ENCODE measurements at places on chromosomes 7 and 10.
A peak's percentile ranks its signal among the peaks of the same experiment; 100 is the strongest.

GRCh38 chr7:156662277-156662676 is 21.7 kb downstream of the RNF32 start:
- no peak for DNase-seq

DNA sequence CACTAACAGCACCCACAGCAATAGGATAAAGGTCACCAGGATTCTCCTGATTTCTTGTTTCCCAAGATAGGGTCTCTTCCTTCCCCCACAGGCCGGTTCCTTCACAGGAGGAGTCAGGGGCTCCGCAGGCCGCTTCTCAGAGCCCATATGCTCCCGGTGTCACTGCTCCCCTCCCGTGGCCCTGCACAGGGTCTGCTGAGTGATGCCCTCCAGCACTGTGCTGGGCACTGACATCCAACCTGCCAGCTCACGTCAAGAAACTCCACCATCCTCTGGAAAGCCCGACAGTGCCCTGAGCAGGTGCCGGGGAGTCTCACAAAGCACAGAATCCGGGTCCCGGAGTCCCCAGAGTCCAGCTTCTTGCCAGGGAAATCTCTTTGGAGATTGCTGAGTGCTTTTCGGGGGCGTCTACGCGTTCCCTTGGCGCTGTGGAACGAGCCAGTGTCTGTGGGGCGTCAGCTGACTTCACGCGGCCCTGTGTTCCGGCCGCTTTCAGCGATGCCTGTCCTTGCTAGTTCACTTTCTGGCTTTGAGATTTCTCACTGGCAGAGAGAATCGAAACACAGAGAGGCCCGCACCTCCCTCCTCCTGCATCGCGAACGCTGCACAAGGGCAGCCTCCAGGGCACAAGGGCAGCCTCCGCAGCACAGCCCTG is 567.5 kb downstream of the DNAJB6 start:
- DNase-seq, result no peak

DNA sequence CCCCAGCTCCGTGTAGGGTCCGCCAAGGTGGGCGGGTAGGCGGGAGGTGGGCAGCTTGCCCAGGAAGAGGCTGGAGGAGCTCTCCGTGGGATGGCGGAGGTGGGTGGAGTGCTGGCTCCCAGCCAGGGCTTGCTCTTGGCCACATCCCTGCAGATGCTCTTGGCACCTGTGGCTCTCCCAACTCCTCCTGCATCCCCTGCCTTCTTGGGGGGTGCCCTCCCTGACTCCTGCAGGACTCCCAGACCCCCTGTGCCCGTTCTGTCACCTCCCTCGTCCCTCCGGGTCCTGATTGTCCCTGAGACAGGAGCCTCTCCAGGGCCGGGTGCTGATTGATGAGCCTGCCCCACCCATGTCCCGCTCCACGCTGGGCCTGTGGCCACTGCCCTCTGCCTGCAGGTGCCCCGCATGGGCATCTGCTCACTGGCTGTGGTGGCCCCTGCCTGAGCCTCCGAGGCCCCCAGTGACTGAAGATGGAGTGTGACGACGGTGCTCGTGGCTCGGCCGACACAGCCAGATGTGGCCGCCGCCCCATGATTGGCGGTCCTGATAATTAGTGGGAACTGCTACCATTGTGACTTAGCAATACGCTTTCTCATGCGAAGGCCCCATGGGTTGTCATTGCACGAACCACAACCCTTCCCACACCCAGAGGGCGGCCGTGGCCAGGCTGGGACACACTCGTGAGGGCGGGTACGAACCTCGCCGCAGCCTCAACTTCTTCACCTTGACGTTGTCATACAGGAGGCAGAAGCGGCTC is 23.6 kb downstream of the CFAP46 start:
- no peak for DNase-seq

DNA sequence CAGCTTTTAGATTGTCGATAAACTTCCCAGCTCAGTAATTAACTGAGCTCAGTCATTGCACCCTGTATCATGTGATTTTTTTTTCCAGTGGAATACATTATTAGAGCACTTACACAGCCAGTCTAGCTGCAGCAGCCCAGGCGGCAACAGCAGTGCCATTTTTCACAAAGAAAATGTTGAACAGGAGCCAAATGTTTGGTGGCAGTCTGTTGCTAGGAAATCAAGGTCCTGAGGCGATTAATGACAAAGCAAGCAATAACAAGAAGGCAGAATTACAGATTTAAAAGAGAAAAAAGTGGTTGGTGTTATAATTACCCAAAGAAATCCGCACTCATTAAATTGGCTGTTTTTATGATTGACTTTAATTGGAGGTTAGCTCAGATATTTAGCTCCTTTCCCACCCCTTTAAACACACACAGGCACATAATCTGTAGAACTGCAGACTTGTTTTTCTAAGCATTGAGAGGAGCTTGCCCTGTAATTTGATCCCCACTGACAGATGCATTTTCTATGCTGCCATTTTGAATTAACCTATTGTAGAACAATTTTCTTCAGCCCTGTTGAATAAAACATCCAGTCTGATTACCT is 267.4 kb downstream of the ADK start:
- no peak for DNase-seq

DNA sequence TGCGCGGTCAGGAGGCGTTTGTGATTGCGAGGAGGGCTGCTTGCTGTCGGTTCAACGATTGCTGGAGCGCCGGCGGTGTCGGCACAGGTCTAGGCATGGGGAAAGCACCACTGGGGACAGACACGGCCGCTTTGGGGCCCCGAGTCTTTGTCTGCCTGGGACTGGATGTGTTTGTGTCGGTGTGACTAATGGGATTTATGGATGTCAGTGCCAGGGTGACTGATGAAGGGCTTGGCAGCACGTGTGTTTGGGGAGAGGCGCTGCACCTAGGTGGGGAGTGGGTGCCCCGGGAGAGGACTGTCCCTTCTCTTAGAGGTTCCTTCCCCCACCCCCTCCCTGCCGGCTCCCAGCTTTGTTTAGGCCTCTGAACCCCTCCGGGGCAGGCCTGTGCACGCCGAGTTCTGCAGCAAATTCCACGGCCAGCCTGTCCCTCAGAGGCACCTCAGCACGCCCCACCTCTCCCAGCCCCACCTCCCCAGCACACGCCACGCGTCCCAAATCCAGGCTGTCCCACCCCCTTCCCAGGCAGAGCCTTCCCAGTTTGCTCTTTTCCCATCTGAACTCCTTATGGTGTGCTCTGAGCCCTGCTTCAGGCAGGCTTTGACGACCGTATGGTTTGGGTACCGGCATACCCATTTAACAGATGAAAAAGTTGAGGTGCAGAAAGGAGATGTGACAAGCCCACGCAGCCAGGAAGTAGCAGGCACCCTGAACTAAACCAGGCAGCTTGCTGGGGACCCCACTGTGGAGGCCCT is 6.4 kb upstream of the TNRC18 start:
- DNase-seq, result no peak

GRCh38 chr7:157889480-157889879 is 552.7 kb downstream of the DNAJB6 start:
- DNase-seq, result no peak

GRCh38 chr10:78600121-78600665 is 468.6 kb upstream of the ZMIZ1 start:
- DNase-seq, result peak; percentile 53

- no peak for DNase-seq
Measured at GRCh38 chr10:76902949-76903348, 734.7 kb downstream of the KCNMA1 start.

GRCh38 chr10:20877986-20878983 is 18.8 kb downstream of the NEBL start:
- no peak for DNase-seq

- peak; percentile 45 for DNase-seq
Measured at GRCh38 chr7:58086871-58087535, 637.0 kb downstream of the ZNF716 start.

DNA sequence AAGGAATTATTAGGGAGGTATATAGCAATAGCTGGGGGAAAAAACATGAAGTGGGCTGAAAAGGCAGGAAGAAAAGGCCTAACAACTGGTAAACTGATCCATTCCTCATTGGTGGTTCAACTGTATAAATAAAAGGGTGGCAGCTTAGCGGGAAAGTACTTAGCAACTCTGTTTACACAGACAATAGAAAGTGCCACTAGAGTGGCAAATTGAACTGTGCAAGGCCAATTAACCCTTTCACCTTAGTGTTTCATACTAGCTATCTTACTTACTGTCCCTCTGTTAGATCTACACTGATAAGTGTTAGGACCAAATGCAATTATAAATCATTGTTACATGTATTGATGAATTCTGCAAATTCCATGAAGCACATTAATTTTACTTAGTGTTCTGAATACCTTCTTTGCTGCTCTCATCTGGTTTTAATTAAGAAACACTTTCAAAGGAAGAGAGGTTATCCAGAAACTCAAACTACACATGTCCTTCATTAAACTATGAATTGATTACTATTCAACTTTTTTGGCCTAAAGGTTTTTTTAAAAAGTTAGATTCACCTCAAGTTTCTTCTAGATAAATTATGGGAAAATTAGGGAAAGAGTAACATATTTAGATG is 28.0 kb downstream of the DNAJC1 start:
- DNase-seq, result no peak

DNA sequence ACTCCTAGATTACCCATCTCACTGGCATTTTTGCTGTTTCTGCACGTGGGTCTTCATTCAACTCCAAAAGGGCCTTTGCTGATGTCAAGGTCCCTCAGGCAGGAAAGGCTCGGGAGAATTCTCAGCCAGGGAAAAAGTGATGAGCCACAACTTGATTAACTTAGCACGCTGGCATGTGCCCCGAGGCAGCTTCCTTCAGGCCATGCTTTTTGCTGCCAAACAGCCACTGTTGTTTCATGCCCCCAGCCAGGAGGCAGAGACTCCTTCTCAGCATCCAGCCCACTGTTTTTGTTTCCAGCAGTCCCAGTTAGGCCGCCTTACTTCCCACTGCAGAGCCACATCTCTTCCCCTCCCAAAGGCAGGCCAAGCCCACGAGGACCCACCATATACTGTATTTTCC is 266.5 kb upstream of the YAE1 start:
- no peak for DNase-seq

GRCh38 chr7:1290026-1290678 is 57.5 kb downstream of the UNCX start:
- DNase-seq, result no peak

GRCh38 chr10:66917104-66917503 is 8.7 kb upstream of the LRRTM3 start:
- no peak for DNase-seq

- no peak for DNase-seq
Measured at GRCh38 chr10:78424723-78425122, 391.1 kb downstream of the RPS24 start.

DNA sequence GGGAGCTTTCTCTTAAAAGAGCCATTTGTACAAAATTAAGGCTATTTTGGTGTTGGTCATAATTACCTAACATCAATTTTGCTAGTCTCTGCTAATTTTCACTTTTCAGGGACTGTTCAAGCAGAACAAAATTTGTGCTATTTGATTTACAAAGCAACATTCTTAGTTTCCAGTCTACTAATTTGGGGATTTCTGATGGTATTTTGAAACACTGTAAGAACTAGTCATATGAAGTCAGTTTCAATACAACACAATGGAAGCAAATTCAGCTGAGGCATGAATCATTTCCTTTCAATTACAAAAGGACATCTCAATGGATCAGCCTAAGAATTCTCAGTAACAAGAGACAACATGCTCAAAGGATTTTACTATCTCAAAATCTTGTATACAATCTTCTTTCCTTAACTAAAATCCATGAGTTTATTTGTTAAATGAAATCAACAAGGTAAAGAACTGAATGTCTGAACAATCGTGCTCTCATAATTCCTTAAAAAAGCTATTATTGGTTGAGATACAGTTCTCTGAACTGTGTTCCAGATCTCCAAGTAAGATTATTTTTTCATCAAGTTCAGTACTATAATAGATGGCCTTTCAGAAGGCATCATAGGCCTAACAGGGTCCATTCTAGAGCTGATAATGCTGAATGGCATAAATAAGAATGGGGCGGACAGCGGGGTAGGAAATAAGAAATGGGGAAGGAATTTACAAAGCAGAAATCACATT is 144.6 kb downstream of the NRCAM start:
- DNase-seq, result no peak

- no peak for DNase-seq
Measured at GRCh38 chr7:47931005-47932004, 17.0 kb downstream of the PKD1L1 start.

DNA sequence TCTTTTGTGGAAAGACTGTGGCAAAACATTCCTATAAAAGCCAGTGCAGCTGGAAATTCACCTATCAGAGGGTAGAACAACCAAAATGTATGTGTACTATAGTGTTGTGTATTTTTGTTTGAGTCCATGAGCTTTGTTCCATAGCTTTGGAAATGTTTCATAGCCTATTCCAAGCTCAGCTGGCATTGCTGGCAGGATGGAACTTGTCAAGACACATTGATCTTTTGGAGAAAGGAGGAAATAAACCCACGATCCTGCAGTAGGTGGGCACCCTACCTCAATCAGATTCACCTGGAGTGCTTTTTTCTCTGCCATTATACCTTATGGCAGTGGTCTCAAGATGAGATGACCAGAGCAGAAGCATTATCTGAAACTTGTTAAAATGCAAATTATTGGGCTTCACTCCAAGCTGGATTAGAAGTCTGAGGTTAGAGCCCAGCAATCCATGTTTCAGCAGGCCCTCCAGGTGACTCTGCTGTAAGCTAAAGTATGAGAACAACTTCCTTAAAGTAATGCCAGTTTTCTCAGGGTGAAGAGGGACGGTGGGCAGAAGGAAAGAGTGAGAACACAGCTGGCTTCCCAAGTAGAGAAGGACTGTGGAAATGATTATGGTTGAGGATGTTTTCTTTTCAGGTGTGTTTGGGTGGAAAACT is 30.3 kb upstream of the CDK1 start:
- no peak for DNase-seq

DNA sequence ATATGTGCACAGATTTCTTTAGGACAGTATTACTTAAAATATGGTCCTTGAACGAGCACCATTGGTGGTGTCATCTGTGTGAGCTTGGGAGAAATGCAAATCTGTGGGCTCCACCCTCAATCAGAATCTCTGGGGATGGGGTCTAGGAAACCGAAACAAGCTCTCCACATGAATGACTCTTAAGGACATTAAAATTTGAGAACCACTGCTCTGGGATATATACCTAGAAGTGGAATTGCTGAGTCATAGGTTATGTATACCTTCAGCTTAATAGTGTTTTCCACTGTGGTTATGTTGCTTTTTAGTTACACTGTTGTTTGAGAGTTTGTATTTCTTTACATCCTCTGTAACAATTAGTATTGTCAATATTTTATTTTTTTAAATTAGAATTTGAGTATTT is 24.0 kb downstream of the ZNRF2 start:
- no peak for DNase-seq

DNA sequence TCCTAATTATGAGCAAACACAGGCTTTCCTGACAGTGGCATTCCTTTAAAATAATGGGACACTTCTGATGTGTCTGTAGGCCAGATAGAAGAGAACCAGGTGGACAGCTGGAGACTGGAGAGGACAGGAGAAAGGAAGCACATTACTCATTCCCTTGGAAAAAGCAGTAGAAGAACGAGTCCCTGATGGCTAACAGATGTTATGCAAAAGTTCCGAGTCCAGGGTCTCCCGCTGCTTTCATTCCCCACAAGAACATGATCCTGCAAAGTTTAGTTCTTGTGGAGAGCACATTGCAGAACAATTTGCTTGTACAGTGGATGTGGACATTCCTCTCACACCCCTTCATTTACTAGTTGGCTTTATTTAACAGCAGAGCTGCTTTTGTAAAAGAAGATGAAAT is 137.6 kb downstream of the GPAM start:
- no peak for DNase-seq
